ENCODE measurements at places on chromosomes 6 and 20. TPM values are rescaled to one million over a fixed set of nuclear protein-coding genes. Genes with fewer than 3 reads are reported as not detected.

GRCh38 chr6:134669485-134669884 is 280.4 kb downstream of the ALDH8A1 start:
- no peak for DNase-seq

ZBTB12 gene
- total RNA-seq: 7.5 TPM

DNA sequence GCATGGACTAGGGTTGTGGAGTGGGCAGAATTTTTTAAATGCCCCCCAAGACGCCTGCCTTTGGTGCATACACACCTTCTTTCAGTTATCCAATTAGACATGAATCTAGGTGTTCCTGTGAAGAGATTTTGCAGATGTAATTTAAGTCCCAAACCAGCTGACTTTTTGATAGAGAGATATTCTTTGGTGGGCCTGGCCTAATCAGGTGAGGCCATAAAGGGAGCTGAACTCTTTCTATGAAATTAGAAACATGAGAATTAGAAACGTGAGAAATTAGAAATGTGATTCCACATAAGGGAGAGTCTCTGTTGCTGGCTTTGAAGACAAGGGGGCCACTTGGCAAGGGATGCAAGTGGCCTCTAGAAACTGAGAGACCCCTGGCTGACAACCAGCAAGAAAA is 36.4 kb upstream of the TTPAL start:
- DNase-seq: no peak

DNA sequence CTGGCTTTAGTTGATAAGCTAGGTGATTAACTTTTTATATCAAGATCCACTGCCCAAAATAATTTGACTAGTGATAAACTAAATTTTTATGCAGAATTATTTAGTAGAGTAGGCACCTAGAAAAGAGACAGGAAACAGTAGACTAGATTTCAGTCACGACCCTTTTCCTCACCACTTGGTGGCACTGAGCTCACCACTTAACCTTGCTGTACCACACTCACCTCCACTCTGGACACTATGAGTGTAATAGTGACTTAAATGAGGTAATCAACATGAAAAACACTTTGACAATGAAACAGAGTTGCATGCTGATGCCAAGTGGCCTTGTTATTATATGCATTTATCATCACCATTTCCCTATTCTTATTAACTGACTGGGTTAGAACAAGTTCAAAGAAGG is 730.4 kb downstream of the KIF16B start:
- no peak for DNase-seq

DNA sequence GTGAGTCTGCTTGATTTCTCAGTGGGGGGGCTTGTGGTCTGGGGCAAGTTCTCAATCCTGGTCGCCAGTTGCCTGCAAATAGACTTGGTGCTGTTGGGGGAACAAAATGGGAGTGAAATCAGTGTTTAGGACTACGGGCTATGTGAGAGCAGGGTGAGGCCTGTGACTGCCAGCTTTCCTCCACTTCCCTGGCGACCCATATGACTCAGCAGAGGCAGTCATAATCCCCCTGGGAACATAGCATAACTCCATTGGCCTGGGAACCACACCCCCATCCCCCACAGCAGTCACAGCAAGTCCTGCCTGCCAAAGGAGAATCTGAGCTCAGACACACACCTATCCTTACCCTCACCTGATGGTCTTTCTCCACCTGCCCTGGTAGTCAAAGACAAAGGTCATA is 387.9 kb downstream of the LMBRD1 start:
- no peak for DNase-seq

DNA sequence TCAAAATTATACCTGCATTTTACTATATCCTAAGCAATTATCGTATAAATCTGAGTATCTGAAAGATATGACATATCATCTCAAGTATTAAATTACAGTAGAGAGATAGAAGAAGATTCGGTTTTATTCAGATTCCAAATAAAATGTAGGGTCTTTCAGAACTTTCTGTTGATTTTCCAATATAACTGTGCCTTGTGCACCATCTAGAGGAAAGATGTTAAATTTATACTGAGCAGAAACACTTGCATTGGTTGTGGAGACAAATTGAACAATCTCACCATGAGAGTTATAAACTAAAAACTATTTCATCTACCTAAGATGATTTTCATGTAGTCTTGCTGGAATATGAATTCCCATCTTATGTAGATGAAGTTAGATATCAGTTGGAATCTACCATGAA is 26.8 kb upstream of the HSF2 start:
- no peak for DNase-seq

- DNase-seq: peak; percentile 78
Observed at GRCh38 chr6:88982720-88983119, 19.3 kb upstream of the RNGTT start.

HCRTR2 gene
- total RNA-seq: not detected

BPIFA3 gene
- total RNA-seq: not detected

Measured in Daoy (cell line).